Thoracic aorta (tissue), 2 donors: ENCODE measurements at places on chromosomes 2 and 18.

DNA sequence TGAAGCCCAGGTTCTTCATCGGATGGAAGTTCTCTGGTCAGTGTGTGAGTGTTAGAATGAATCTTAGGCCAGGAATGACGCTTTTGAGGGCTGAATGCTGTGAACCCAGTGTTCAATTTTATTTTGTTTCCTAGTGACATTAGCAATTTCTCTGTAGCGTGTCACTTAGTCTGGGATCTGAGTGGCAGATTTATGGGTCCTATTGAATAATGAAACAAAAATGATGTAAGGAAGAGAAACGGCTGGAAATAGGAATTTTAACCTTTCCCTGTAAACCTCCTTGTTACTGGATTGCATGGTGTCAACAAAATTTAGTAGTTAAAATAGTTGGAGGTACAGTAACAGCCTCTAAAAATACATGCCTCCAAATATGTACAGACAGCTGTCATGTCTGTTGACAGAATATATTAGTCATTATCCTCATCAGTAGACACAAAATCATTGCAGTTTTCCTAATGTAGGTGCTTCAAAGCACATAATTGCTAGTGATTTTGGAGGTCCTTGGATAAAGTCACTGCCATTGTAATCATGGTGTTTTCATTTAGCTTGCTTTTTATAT, 223.8 kb upstream of the SPRED2 start:
- DNase-seq: no peak

GRCh38 chr18:11516751-11517503, 92.5 kb upstream of the SLC35G4 start:
- no peak for DNase-seq

DNA sequence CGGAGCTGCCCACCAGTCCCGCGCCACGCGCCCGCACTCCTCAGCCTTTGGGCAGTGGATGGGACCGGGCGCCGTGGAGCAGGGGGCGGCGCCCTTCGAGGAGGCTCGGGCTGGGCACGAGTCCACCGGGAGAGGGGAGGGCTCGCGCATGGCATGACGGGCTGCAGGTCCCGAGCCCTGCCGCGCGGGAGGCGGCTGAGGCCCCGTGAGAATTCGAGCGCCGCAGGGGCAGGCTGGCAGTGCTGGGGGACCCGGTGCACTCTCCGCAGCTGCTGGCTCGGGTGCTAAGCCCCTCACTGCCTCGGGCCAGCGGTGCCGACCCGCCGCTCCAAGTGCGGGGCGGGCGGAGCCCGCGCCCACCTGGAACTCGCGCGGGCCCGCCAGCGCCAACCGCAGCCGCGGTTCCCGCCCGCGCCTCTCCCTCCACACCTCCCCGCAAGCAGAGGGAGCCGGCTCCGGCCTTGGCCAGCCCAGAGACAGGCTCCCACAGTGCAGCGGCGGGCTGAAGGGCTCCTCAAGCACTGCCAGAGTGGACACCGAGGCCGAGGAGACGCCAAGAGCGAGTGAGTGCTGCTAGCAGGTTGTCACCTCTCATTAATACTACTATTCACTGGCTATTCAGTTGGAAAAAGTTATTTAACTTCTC, 3.6 kb upstream of the TTC21B start:
- no peak for DNase-seq

DNA sequence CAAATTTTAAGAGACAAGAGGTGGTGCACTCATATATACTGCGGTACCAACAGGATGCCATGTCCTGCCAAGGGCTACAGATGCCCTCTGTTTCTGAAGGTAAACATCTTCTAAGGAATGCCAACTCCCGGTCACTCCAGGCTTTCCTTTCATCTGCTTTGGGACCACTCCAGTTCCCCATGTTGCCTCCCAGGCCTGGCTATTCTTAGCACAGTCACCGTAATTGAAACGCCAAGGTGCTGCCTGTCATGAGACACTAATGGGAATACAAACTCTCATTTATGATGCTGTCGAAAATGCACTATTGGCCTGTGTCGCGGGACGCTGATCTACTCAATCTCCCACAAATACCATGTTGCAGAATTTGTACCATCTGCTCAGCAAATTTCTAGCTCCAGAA, 79.6 kb downstream of the KLF7 start:
- no peak for DNase-seq

DNA sequence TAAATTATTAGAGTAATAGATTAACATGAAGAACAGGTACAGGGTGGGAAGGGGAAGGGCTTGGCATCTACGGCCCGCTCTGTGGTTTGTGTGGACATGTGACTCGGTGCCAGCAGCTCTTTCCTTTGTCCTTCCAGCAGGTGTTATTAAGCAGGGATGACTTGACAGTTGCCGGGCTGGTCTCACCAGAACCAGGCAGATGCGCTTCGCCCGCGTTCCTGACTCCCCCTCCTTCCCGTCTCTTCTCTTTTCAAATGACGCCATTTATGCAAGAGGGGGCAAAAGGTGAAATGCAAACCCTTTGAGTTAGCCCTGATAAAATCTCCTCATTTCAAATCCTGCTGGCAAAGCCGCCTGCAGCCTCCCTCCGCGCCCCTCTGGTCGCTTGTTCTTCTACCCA, 38.9 kb upstream of the MGAT4A start:
- DNase-seq: no peak

DNA sequence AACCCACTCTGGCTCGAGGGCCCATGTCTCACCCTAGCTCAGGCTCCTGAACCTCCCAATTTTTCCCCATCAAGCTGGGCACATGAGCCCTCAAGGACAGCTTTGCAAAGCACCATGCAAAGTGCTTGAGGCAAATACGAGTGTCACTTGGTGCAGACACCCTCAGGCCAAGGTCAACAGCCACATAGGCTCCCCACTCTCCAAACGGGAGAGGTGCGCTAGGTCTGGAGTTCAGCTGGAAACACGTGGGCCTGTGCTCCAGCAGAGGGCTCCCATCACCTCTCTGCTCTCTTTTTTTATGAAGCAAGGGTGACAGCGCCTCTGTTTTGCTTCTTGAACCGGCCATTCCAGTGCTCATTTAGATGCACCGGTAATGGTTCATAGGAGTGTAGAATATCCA, 11.9 kb upstream of the ARHGAP25 start:
- DNase-seq: no peak

- DNase-seq: no peak
Measured at GRCh38 chr2:153488072-153488471, 9.5 kb upstream of the RPRM start.

DNA sequence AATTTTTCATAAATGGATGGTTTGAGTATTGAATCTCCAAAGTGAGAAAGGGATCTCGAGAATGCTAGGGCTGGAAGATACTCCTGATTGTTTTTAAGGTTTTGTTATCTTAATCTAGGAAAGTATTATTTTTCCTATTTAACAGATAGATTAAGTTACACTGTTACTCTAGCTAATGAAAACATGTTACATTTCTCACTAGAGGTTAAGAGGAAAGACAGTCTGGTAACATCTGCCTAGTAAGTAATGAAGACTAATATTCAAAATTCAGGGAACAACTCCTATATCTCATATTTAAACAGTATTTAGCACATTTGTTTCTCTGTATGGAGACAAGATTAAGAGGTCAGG, 2.0 kb downstream of the GALNT3 start:
- no peak for DNase-seq

DNA sequence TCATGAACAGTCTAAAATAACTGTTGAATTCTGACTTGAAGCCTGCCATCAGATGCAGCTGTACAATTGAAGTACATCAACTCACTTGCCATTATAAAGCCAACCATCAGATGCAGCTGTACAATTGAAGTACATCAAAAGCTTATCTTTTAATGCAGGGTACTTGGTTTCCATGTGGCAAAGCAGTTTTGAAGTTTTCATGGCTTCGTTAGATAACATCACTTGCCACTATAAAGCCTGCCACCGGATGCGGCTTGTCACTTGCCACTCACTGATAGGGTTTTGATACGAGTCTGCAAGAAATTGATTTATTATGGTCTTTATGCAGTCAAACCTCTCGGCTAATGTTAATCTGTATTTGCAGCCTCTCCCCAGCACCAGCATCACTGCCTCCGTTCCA, 1605.8 kb downstream of the SUCLG1 start:
- DNase-seq: no peak

DNA sequence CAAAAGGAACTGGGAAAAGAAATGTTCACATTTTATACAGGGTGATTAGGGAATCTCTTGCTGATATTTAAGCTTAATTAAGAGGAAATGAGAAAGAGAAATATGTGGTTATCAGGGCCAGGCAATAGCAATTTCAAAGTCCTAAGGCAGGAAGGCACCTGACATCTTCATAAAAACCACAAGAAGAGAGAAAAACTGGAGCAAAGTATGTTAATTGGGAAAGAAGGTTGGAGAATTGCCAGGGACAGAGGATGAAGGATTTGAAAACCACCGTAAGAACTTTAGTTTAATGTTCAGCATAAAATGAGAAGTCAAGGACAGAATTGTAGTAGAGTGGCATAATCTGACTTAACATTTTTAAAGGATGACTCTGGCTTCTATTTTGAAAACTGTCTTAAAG, 691.8 kb upstream of the NRXN1 start:
- no peak for DNase-seq

DNA sequence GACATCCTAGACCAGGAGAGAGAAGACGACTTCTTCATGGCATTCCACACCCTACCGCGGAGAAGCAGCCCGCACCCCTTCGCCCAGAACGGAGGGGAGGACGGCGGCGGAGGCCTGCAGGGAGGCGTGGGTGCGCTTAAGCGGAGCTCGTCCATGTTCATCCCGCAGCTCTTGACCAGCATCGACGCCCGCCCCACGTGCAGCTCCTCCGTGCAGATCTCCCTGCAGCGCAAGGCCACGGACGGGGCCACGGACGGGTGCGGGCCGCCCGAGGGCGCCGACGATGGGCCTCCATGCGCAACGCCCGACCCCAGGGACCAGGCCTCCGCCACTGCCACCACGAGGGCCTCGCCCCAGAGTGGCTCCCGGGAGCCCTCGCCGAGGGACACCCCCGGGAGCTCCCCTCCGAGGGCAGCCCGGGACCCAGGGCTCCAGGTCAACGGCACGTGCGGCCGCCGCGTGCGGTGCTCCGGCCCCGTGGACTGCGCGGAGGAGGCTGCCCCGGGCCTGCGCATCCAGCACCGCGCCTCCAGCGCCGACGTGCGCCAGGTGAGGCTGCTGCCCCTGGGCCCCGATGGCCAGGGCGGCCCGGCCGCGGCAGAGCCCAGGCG, 211.8 kb downstream of the NEDD4L start:
- no peak for DNase-seq

GRCh38 chr2:222959358-222959757, 92.6 kb upstream of the KCNE4 start:
- no peak for DNase-seq

GRCh38 chr2:67997528-67997900, 65.3 kb downstream of the C1D start:
- no peak for DNase-seq

DNA sequence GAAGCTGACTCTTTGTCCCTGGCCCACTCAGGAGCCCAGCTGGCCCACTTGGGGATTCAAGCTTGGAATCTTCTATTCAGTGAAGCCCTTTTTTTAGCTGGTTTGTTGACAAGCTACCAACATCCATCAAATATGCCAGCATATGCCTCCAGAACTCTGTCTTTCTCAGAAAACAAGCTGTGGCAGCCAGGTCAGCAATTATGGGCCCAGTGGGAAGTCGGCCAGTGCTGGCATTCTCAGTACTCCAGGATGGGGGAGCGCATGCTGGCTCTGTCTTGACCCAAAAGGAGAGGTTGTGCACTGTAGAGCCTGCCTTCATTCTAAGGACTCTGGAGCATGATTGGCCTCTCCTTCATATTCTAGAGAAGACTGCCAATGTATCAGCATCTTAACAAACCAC, 401.5 kb downstream of the CNTNAP5 start:
- no peak for DNase-seq

- DNase-seq: no peak
Measured at GRCh38 chr2:43418680-43419079, 177.2 kb downstream of the THADA start.

DNA sequence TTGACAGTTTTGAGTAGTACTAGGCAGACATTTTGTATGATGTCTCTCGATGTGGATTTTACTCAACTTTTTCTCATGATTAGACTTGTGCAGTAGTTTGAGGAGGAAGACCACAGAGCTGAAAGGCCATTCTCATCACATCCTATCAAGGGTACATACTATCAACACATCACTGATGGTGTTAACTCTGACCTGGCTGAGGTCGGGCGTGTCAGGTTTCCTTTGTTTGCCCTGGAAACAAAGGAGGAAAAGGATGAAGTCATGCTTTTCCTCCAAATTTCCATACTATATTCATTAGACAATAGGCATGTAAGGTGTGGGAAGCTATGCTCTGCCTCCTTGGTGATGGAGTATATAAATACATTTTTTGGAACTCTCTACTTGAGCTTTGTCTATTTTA, 211.1 kb downstream of the DSEL start:
- DNase-seq: no peak

GRCh38 chr2:168529900-168530561, 74.0 kb downstream of the CERS6 start:
- no peak for DNase-seq

GRCh38 chr2:6863792-6864191, 1.9 kb downstream of the CMPK2 start:
- no peak for DNase-seq

DNA sequence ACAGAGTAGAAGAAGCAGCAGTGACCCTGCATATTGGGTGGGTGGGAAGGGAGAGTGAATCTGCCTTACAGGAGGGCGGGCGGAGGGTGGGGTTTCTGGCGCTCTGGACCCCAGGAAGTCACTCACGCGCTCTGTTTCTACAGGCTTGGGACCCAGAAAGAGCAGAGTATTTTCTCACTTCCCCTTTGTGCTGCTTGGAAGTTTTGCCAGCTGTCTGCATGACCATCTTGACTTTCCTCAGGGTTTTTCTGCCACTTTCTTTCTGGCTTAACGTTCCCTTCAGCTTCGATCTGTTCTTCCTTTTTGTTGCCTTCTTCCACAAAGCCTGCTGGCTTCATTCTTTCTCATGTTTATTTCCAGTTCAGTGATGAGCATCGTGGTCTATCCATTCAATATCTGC, 383.1 kb downstream of the GALR1 start:
- DNase-seq: no peak

DNA sequence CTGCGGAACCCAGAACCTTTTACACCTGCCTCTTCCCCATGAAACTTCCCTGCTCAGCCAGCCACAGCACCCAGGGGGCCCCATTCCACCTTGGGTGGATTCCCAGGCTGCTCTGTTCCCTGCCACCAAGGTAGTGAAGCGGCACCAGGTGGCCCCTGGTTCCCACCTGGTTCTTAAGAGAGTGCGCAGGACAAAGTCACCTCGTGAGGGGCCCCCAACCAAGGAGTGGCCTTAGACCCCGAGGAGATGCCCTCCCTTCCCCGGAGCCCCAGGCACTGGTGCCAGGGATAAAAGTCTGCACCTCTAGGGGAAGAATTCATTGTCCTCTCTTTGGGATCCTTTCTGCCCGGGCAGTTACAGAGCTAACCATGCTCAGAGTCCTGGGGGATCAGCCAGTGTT, 3.1 kb upstream of the LPIN1 start:
- no peak for DNase-seq

- DNase-seq: no peak
Measured at GRCh38 chr2:126510356-126510755, 145.6 kb upstream of the GYPC start.

DNA sequence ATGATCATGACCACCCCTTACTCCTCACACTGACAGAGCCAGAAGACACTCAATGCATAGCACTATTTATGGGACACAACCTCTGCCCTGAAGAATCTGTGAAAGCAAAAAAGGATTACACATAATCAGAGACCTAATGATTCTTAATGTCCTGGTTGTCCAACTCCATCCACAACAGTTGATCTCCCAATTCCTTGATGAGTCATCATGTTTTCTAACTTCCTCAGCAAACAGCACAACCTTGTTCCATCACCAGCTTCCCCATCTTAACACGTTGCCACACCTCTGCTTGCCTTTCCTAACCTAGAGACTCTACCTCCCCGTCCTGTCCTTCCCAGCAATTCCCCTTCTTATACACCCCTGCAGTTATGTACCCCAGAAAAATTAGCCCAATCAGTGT, 13.2 kb upstream of the MARCHF4 start:
- no peak for DNase-seq
